Effector memory CD8-positive, alpha-beta T cell (primary cell): ENCODE measurements at places on chromosomes 5 and 9.

DNA sequence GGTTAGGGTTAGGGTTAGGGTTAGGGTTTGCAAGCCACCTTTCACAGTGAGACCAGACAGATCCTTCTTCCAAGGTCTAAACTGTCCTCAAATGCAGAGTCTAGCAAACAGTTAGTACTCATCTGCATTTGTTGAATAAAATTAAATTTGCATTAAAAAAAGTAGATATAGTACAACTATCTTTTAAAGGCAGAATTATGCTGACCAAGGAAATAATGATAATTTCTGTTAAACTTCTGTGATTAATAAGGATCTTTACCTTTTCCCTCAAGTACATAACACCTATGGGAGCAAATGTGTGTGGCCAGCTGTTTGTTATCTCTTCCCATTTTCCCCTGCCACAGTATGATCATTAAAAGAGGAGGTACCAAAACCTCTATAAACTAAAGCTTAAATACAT, 19.8 kb downstream of the PUM3 start:
- no peak for DNase-seq

- no peak for DNase-seq
Observed at GRCh38 chr5:88647901-88648300, 235.1 kb downstream of the MEF2C start.

DNA sequence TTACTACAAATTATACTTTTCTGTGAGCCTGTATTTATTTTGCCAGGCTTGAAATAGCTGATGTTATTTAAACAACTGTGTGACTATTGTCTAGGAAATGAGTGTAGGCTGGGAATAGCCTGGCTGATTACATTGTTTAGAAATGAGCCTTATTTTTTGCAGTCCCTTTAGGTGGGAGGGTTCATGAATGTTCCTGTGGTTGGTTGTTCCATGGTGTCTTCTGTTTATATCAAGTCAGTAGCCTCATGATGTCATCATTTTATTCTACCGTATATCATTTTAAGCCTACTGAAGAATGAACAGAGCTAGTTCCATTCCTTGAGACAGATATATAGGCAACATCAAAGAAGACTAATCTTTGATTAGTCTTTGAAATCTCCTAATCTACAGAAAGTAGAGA, 53.1 kb downstream of the MAP1B start:
- no peak for DNase-seq

GRCh38 chr5:171269717-171270116, 39.3 kb upstream of the TLX3 start:
- DNase-seq = no peak

DNA sequence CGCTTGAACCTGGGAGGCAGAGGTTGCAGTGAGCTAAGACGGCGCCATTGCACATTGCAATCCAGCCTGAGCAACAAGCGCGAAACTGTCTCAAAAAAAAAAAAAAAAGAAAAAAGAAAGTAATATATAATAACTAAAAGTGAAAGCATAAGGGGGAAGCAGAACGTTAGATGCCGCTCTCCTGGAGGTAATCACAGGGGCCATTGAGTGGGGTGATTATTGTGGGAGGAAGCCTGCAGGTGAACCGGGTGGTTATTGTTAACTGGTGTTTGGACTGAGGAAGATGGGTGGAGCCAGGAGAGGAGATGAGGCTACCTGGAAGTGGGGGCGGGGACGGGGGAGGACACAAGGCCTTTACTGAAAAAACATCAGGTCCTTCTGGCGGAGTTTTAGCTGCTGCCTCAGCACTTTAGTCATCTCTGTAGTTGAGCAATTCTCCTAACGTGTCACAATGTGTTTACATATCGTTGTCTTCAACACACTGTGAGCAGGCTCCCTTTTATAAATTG, 5.3 kb upstream of the TJP2 start:
- DNase-seq = peak; percentile 5
